T-helper 2 cell treated with Interferon-gamma antibody and Interleukin-4, amounts not matched to agents 5 μg/mL and 100 μg/mL, for 36 hours (primary cell): ENCODE measurements at places on chromosomes 6 and 20.

DNA sequence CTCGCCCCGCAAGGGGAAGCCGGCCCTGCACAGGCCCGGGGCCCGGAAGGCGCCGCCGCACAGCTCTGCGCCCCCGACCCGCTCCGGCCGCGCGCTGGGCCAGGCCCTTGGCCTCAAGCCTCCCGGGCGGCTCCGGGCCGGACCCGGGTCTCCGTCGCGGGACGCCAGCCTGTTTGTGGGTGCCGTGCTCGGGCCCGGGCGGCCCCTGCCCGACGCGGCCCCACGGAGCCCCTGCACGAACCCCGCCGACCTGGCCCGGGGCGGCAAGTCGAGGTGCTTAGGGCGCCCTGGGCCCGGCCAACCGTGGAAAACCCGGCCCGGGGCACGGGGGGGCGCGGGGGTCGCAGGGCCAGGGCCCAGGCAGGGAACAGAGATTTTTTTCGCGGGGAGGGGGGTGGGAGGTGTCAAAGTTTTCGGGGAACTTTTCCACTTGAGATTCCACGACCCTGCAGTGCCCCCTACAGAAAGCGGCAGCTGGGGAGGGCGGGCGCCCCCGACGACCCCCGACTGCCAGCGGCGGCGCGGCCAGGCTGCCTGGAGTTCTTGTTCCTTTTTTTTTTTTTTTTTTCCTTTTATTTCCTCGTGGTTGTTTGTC lies 805 bp upstream of the STX16 start:
- peak; percentile 51 for DNase-seq

DNA sequence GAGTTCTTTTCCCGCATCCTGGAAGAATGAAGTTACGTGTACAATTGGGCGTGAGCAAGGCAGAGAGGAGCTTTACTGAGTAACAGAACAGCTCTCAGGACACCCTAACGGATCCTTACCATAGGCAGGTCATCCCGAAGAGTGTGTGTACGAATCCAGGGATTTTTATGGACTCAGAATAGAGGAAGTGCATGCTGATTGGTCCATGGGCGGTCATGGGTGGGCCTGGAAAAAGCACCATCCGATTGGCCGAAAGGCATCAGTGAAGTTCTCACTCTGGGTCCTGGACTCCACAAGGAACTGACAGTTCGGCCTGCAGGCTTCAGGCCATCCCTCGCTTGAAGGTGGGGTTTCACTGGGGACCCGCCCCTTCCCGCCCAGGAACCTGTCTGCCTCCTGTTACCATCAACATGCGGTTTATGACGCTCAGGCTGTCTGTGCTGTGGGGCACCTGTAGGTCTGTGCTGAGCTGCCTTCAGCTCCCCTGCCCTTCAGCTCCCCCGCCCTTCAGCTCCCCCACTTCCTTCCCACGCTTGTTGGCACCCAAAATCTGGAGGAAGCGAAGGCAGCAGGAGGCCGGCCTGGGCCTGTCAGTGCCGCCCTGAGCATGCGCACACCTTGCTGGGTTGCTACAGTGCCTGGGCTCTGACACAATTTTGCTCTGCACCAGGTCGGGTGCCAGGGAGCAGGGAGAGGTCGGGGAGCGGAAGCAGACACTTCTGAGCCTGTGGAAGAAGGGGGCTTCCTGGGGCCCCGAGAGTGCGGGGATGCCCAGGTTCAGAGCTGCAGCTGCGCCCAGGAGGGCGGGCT lies 57.9 kb upstream of the MANEA start:
- no peak for DNase-seq

DNA sequence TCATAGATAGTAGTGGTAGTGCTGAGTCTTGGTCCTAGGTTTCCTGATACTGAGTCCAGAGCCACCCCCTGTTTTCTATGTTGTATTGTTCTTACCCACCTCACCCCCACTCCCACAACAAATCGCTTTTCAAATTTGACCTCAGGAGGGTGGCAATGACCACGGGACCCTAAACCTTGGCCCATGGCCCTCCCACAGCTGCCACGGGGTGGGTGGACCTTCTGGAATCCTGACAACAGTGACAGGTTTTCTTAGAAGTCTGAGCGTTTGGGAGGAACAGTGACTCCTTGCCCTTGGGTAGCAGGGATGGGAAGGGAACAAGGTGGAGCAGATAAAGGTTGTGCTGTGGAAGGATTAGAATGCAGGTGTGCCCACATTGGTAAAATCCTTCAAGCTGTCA lies 36.9 kb downstream of the TGM3 start:
- DNase-seq, result no peak

GRCh38 chr20:50303573-50304500 lies 113.2 kb downstream of the CEBPB start:
- no peak for DNase-seq

- DNase-seq, result no peak
Observed at GRCh38 chr6:44580901-44581300, 193.4 kb downstream of the CDC5L start.

GRCh38 chr6:15462717-15463525 lies 199.9 kb downstream of the DTNBP1 start:
- DNase-seq, result no peak

DNA sequence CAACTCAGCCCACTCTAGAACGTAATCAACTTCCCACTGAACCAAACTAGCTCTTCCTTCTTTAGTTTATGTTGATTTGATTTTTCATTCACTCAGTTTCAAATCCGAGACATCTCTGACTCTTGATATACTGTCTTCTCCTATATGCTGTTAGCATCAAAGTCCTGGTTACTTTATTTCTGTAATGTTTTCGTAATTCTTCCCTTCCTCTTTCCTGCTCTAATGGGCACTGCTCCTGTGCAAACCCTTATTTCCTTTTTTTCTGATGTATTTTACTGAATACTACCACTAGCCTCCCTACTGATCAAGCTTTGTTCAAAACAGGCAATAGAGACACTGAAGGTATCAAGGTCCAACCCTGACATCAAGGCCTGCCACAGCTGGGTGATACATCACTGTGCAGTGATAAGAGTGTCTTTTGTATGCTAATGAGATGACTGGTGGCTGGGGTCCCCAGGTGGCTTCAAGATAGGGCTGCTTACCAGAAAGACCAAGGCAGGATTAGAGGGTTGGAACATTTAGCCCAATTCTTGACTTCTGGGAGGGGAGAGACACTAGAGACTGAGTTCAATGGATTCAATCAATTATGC lies 95.2 kb downstream of the KIF13A start:
- no peak for DNase-seq

GRCh38 chr20:10454151-10454750 lies 19.1 kb downstream of the SLX4IP start:
- DNase-seq, result no peak

DNA sequence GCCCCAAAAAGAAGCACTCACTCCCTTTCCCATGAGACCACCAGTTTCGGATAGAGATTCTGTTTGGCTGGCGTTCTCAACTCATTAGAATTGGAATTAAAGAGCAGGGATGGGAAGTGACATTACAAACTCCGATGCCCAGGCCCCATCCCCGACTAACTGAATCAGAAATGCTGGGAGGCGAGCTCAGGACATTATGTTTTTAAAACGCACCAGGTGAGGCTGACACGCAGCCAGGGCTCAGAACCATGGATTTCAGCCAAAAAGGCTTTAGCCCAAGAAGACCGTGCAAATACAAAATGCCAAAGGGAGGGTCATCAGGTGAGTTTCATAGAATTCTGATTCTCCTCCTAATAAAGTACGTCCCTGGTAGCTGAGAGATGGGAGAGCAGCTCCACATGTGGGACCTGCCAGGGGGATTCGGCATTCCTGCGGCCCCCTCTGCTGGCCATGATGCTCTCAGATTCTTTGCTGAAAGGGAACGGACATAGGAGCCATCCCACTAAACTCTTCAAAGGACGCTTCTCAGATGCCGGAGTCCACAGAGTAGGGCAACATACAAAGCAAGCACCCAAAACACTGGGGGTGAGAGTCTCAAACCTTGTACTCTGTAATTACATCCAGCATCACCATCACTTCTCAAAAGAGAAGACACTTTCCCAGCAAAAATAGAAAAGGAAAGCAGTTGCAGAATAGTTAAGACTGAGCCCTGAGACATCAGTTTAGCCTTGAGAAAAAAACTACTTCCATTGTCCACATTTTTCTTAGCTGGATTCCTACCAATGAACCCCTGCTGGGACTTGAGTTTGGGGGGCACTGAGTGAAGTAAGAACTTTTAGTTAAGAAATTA lies 205.2 kb downstream of the BMP7 start:
- no peak for DNase-seq

DNA sequence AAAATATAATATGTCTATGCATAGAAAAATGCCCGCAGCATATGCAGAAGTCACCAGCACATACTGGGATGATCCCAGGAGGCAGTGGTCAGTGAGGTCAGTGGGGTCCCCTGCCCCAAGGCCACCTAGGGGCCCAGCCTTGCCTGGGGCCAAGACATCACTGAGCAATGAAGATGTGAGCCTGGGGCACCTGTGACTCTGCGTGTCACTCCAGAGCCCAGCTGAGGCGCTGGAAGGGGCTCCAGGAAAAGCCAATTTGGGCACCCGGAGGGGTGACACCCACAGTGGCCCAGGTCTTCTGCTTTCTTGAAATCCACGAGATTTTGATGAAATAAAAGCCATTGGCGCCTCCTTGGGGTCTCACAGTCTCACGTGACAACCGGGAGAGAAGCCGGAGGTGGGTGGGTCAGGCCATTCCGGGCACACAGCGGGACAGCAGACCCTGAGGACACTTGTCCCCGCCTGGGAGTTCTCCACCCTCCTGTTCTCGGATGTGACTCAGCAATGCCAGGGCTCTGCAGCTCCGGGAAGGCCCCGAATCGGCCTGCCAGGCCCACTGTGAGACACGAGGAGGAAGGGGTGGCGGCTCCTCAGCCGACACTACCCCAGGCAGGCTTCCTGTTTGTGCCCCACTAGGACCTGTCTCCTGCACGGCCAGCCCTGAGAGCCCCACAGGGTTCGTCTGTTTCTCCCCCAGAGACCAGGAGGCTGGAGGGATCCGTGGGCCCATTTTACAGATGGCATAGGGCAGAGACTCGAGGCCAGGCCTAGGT lies 24.4 kb upstream of the SLCO4A1 start:
- DNase-seq, result peak; percentile 69

- DNase-seq, result no peak
Observed at GRCh38 chr6:31831350-31832215, 4.0 kb downstream of the HSPA1B start.

- no peak for DNase-seq
Observed at GRCh38 chr6:69917834-69918233, 51.5 kb downstream of the COL19A1 start.

GRCh38 chr20:56417911-56418310 lies 5.9 kb downstream of the CASS4 start:
- no peak for DNase-seq

- DNase-seq, result no peak
Observed at GRCh38 chr6:107401573-107401972, 57.8 kb downstream of the PDSS2 start.

DNA sequence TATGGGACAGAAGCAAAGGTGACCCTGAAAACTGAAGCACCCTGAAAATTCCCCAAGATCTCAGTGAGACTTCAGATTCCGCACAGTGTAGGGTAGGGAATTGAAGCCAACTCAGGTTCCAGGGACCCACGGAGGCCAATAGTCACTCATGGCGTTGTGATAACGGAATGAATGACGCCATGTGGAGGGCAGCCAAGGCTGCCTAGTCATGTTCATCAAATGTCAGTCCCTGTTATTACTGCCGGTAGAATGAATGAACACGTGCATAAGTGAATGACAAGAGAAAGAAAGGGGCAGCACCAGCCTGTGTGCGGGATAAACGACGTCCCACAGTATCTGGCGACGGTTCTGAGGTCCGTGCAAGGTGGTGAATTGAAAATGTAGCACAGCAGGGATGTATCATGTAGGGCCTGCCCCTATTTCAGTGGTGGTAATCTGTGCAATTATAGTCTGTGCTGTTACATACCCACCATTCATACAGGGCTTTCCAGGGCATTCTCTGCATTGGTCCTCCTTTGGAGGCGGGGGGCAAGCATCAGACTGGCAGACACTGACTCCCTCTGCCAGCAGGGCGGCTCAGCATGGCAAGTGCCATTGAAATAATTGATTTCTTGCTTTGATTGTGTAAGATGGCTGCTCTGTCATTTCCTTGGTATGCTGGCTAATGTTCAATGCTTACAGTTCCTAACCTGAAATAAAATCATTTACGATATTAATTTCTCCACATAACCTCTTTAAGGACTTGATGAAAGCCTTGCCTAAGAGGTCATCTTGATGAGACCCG lies 386.9 kb downstream of the CDH4 start:
- DNase-seq, result no peak

GRCh38 chr6:90291565-90291964 lies 5.1 kb downstream of the BACH2 start:
- no peak for DNase-seq

DNA sequence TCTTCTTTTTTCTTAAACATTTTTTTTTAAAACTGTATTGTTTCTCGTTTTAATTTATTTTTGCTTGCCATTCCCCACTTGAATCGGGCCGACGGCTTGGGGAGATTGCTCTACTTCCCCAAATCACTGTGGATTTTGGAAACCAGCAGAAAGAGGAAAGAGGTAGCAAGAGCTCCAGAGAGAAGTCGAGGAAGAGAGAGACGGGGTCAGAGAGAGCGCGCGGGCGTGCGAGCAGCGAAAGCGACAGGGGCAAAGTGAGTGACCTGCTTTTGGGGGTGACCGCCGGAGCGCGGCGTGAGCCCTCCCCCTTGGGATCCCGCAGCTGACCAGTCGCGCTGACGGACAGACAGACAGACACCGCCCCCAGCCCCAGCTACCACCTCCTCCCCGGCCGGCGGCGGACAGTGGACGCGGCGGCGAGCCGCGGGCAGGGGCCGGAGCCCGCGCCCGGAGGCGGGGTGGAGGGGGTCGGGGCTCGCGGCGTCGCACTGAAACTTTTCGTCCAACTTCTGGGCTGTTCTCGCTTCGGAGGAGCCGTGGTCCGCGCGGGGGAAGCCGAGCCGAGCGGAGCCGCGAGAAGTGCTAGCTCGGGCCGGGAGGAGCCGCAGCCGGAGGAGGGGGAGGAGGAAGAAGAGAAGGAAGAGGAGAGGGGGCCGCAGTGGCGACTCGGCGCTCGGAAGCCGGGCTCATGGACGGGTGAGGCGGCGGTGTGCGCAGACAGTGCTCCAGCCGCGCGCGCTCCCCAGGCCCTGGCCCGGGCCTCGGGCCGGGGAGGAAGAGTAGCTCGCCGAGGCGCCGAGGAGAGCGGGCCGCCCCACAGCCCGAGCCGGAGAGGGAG lies 580 bp downstream of the VEGFA start:
- DNase-seq, result peak; percentile 41

GRCh38 chr6:5663259-5663658 lies 343.5 kb downstream of the NRN1 start:
- DNase-seq, result no peak

DNA sequence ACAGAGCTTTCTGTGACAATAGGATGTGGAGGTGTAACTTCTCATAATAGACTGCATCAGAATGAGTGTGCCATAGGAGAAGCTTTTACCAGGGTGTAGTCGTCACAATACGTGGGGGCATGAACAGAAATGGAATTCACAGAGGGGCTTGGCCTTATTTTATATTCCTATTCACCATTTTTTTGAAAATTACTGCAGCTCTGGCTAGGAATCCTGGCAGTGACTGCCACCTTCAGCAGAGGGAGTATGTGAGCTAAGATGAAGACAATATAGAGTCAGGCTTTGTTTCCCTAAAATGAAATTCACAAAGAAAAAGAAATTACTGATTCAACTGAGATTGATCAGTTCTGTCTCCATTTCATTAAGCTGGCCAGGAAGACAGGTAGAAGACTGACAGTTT lies 13.9 kb downstream of the TOMM6 start:
- DNase-seq, result no peak

GRCh38 chr6:79277109-79277508 lies 42.6 kb upstream of the HMGN3 start:
- no peak for DNase-seq
